Fibroblast of skin of right quadriceps (primary cell): ENCODE measurements at places on chromosomes 12 and 14.

DNA sequence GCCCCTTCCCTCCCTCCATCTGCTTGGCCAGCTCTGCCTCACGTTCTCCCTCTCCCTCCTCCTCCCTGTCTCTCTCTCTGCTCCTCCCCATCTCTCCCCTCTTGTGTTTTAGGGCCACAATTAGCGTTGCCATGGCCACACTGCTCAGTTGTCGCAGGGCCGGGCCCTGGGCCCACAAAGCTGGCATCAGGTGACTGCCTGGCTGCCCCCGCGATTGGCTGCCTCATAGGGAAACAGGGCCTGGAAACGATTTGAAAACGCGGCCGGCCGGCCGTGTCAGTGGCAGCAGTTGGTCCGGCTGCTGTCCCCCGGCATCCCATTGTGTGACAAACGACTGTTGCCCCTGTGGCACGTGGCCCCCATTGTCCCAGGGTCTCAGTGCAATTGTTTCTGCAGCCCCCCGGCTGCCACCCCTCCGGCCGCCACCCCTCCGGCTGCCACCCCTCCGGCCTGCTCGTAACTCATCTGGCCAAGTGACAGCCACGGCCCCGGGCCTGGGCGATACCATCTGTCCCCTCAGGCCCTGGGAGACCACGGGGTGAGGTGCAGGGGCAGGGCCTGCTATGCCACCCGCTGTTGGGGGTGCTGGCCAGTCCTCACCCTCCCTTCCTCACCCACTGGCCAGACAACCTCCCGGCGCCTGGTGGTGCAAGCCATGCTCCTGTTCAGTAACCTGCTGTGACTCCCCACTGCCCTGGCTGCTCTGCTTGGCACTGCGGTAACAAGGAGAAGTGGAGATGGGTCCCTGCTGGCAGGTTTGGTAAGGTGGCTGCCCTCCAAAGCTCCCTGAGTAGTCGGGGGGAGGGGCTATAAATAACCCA, 17.4 kb downstream of the FOXN4 start:
- DNase-seq, result peak; percentile 37

DNA sequence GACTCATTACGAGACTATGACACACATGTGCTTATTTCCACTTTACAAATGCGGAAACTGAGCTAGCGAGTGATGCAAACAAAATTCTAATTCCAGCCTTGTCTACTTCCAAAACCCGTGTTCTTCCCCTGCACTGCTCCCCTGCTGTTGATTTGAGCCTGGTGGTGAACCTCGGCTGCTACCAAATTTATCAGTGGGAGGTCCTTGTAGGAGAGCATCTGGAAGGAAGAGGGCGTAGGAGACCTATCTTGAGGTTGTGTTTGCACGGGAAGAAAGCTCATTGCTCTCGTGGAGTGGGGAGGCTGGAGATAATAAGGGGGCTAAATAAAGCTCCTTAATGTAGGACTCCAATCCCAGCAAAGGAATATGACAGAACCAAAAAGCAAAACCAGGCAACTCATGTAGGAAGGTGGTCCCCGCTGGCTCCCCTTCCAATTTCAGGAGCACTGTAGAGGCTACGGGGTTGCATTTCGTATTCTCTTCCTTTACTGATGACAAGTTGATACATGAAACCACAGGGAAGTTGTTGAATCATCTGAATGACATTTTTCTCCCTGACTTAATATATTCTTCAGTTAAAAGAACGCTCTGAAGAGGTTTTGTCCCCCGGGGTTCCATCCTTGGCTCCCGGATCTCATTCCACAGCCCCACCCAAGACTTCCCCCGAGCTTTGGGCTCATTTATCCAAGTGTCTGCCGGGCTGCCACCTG, 52.6 kb downstream of the FZD10 start:
- no peak for DNase-seq

DNA sequence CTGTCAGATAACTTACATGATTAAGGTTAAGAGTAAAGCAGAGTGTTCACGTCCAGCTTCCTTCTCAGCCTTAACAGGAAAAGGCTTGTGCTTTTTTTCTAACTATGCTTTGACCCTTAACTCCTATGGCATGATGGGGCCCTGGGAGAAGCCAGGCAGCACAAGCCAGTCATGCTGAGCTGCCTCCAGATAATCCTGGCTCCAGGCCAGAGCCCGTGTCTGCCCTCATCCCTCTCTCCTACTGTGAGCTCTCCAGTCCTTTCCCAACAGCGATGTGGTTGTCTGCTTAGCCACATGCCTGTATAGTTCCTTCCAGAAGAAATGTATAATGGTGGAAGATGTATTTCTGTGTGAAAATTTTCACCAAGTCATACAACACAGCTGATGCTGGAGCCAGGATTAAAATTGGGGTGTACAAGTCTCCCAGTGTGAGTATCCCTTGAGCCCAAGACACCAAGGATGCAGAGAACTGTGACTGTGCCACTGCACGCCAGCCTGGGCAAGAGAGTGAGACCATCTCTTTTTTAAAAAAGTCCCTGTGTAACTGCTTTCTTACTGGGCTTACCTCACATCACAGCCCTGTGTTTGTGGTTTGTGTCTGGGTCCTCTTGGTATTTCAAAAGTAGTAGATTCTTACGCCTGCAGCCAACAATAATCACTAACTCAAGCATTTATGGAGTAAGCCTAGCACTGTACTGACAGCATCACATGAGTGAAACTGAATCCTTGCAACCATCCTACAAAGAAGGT, 7.9 kb upstream of the ITFG2 start:
- peak; percentile 35 for DNase-seq

DNA sequence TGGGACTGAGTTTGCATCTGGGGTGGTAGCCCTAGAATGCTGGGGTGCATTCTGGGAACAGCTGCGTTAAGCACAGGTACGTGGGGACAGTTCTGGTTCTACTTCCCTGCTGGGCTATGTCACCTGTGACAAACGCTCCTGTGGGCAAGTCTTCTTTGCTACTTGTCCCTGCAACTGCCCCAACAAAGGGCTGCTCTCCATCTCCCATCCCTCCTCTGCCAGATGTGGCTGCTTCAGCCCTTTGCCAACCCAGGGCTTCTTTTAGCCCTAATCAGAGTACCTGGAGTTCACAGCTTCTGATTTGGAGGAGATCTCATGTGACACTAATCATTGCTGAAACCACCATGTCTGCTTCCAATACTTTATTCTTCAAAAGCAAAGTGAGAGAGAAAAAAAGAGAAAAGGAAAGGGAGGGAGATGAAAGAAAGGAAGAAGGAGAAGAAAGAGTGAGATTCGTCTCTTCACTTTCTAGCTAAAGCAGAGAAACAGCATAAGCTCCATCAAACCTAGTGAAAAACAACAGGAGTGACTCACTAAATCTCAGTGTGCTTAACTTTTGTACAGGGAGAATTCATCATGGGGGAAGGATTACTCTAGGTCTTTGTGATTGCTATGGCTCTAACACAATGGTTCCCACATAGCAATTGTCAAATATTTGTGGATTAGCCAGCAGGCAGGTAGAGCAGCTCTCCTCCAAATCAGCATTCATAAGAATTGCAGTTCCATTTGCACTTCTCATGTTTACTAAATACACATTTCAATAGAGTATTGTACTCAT, 174.8 kb downstream of the LRIG3 start:
- DNase-seq, result no peak

GRCh38 chr12:56164345-56164729, 6.2 kb downstream of the MYL6 start:
- no peak for DNase-seq

DNA sequence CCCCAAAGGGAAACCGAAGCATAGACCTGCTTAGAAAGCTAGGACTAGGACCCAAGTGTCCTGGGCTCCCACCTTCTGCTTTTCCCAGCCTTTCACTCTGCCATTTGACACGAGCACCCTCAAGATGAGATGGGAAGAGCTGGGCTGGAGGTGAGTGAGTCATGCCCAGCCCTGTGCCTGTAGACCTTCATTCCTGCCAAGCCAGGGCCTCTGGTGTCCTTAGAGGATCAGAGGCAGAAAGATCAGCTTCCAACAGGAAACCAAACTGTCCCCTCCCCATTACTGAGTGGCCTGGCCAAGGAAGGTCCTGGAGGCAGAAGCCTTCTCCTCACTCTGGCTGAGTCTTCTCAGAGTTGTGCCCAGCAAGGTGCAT, 3.5 kb downstream of the TMEM63C start:
- no peak for DNase-seq
